ENCODE measurements at places on chromosomes 4 and X.
A peak's percentile ranks its signal among the peaks of the same experiment; 100 is the strongest.

- DNase-seq: no peak
These were observed 208.3 kb upstream of the MID1 start for GRCh38 chrX:10828640-10829039.

GRCh38 chrX:23726191-23726590 is 16.9 kb downstream of the ACOT9 start:
- DNase-seq: no peak

GRCh38 chrX:68842781-68843581 is 14.2 kb downstream of the EFNB1 start:
- no peak for DNase-seq

DNA sequence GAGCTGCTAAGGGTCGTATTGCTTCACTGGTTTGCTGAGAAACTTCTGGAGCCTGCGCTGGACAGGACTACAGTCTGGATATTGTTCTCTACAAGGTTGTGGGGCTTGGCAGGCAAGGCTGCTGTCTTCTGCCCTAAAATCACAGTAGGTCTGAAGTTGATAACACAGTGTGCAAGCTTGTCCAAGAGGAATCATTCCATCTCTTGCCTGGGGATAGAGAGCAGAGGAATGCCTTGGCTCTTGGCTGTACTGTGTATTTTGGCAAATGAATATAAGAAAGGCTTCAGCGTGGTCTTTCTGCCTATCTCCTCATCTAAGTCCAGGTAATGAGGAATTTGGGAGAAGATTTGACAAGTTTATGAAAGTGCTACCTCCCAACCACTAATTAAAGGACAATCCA is 9.4 kb upstream of the RASL11B start:
- no peak for DNase-seq

DNA sequence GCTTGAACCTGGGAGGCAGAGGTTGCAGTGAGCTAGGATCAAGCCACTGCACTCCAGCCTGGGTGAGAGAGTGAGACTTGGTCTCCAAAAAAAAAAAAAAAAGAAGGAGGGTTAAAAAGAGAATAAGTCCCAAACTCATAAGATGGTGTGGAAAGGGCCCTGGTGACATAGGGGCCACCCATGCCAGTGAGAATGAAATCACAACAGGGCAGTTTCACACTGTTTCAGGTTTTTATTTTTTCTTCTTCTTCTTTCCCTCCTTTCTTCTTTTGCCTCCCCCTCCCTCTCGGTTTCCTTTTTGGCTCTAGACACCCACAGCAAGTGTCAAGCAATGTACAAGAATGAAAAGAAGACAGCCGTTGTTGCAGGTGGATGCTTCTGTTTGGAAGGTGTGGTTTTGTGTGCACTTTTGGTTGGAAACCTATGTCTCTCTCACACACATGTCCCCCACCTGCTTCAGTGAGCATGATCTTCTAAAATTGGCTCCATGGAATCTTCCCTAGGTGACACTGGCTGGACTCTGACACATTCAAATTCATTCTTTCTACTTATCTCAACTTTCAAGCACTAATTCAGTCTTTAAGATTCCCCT is 14.4 kb upstream of the TLR8 start:
- DNase-seq: peak; percentile 75

Measured in MM.1S (cell line).